ENCODE measurements at places on chromosomes 12 and 14.

GRCh38 chr12:106308121-106308520, 5.6 kb downstream of the TCP11L2 start:
- DNase-seq = no peak

DNA sequence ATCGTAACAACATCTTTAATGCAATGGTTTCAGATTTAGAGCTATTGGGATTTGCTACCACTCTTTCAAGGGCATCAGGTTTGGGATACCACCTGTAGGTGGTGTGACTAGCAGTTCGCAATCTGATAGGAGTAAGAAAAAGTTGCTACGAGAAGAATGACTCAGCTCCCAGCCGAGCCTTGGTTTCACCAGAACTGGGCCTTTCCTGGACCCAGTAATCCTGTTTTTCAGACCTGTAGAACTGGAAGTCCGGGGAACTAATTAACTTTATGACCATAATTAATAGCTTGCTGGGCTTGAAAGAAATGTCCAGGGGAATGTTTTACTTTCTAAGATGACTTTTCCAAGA, 770 bp downstream of the ABHD4 start:
- DNase-seq = no peak

GRCh38 chr12:1630827-1631591, 2.0 kb downstream of the WNT5B start:
- no peak for DNase-seq

DNA sequence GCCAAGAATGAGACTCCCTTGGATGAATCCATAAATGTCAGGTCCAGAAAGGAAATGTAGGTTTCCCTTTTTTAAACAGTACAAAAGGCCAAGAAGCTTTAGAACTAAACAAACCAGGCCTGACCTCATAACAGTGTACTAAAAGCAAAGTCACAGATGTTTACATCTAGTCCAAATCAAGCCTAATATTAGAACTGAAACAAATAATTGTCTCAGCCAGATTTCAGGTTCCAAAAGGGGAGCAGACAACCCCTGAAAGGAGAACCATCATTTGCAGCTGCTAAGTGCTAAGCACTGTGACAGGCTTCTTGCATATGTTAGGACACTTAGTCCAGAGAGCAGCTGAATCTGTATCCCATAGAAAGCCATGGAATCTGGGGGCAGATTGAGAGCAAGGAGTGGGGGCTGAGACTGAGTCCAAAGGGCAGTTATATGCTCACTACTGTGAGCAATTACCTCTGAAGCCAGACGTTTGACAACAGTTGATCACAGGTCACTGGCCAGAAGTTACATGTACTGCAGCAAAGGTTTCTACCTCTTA, 90.1 kb downstream of the STXBP6 start:
- DNase-seq = no peak

GRCh38 chr12:45974171-45974719, 16.1 kb downstream of the SCAF11 start:
- DNase-seq = no peak

DNA sequence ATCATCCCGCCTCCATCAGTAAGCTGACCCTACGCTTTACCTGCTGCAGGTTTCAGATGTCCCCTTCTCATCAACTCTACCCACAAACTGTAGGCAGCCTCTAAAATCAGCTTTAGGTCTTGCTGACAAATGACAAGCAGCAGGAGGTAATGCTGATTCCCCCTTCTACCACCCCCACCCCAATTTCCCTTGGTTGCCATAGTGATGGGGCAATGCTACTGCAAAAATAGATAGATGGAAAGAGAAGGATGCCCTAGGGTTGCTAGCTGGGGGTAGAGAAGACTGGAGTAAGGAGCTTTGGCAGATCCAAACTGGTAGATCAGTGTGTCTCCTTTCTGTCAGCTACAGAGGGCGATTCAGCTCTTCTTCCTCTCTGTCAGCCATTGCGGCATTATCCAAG, 19.8 kb upstream of the PDE1B start:
- no peak for DNase-seq

GRCh38 chr12:131126662-131127173, 173.0 kb downstream of the ADGRD1 start:
- no peak for DNase-seq

DNA sequence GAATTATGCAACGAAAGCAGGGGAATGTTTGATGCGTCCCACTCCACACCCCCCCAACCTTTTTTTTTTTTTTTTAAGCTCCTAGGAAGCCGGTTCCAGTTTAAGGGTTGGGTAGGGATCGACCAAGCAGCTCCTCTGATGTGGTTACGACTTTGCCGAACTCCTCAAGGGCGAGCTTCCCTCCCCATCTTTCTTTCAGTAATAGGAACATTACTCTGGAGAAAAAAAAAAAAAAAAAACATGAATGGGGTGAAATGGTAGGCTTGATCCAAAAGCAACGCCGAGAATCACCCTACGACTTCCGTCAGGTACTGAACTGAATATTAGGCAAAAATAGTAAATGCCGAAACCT, 9.6 kb downstream of the BMP4 start:
- DNase-seq = no peak

GRCh38 chr14:21267431-21267845, 1.8 kb downstream of the HNRNPC start:
- no peak for DNase-seq
